ENCODE measurements at places on chromosomes 2 and 18. TPM values are rescaled to one million over a fixed set of nuclear protein-coding genes. Genes with fewer than 3 reads are reported as not detected.

- peak; percentile 40 for DNase-seq
Measured at GRCh38 chr2:164879901-164880535, 38.4 kb upstream of the COBLL1 start.

- DNase-seq, result no peak
Measured at GRCh38 chr2:104852090-104852666, 1.7 kb upstream of the POU3F3 start.

MOGAT1 gene
- not detected for total RNA-seq

GRCh38 chr2:96952976-96953610 lies 33.3 kb downstream of the FAM178B start:
- DNase-seq, result peak; percentile 44

DNA sequence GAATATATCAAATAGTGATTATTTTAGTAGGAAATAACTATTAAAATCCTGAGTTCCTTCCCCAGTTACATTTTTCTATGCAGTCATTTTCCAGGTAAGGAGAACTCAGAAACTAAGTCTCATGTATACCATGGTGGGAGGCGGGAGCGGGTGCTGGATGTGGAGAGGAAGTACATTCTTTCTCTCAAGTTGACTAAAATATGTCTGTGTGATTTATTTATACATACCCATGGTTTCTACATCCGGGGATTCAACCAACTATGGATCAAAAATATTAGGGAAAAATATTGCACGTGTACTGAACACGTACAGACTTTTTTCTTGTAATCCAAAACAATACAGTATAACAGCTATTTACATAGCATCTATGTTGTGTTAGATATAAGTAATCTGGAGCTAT lies 6.8 kb downstream of the ZCCHC2 start:
- no peak for DNase-seq

TRIM43 gene
- not detected for total RNA-seq

DNA sequence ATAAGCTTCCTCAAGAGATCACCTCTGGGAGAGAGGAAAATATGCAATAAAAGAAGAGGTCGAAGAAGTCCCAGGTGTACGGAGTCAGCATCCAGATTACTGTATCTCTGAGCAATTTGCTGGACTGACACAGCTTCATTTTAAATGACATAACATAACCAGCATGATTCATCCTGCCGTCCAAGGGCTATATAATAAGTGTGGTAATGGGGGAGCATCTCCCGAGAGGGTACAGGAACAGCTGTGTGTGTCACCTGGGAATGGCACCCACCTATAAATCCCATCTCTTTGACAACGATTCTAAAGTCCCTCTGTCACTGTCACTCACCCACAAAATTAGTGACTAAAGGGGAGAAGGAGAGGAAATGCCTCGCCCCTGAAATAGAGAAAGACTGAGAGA lies 19.3 kb upstream of the FZD7 start:
- DNase-seq, result peak; percentile 57

DNA sequence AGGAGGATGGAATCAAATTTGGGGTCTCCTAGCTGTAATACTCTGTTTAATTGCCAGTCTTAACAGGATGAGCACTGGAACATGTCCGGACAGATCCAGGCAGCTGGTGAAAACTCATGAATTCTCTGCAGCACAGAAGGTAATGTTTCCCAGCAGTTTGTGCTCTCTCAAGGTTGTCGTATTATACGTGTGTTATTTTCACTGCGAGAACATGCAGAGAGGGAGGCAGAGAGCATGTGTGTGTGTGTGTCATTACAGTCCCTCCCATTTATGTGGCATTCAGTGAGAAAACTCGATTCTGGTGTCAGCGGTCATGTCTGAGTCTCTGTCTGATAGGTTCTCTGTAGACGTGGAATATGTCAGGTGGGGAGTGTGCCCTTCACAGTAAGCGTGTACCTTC lies 150.2 kb upstream of the POU3F3 start:
- no peak for DNase-seq

DNA sequence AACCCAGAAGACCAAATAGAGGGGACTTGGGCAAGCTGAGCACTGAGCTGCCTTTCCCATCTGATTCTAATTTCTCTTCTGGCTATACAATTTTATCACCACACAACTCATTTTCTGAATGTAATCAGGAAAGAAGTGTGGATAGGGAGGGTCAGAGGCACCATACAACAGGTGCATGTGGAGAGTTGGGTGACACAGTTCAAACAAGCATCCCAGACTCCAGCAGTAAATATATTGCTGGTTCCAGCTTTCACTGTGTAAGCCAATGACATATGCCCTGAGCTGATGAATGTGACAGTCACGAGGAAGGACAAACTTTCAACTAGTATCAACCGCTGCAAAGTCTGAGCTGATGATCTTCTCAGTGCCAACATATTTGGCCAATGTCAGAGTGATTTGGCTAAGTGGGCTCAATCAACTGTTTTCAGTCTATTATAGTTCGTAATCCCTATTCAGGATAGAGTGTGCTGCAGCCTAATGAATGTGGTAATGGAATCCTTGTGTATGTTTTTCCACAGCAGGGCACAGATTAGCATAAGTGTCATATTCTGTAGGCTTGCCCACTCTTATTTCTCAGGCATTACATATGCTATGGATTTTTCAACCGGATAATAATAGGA lies 109.9 kb upstream of the MEIS1 start:
- no peak for DNase-seq

ASB18 gene
- 4.7 TPM for total RNA-seq

AGXT gene
- 0.13 TPM for total RNA-seq

CPO gene
- total RNA-seq, result 0.13 TPM

DNA sequence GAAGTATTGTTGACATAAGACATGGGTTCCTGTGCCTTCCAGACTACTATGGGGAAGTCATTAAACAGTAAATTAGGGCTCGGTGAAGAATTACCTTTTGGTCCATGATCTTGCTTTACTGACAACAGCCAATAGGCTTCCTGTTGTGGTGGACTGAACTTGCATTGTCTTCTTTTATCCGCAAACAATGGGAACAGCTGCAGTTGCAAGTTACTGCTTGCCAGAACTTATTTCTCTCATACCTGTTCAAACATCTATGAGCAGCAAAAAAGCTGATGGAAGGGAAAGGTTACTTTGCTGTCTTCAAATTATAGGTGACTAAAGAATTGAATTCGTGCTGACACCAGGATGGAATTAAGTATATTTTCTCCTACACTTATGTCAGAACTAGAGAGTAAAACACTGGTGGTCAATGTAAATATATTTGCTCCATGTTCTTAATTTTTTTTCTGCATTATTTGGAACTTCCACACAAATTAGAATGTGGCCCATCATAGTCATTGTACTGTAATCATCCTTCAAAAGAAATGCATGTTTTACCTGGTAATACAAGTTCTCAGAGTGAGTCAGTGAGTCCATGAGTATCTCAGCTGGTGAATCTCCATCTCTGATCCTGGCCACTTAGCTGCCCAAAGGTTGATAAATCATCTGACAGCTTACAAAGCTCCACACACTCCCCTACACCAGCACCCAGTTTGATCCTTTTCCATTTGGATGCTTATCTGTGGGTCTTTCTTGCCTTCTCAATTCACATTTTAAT lies 37.3 kb upstream of the RNF152 start:
- no peak for DNase-seq

DNA sequence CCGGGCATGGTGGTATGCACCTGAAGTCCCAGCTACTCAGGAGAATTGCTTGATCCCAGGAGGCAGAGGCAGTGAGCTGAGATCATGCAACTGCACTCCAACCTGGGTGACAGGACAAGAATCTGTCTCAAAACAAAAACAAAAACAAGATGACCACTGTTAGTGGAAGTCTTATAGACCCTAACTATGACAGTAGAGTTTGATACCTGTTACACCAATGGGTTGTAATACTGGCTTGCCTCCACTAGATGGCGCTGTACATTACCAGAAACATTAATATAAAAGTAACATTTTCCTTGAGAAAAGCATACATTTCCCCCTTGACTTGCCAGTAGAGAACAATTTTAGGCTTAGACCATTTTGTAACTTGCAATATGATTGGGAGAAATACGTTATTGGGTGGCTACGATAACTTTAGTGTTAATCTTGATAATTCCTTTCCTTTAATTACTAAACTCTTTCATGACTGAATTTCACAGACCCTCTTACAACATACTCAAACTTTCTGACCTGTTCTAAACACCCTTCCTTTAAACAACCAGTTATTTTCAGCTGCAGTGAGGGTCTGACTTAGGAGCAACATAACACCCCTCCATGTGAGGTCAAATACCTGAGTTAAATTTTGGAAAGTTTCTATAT lies 19.5 kb downstream of the SLC25A52 start:
- DNase-seq, result peak; percentile 24

GRCh38 chr2:235170016-235170415 lies 218.2 kb downstream of the SH3BP4 start:
- DNase-seq, result peak; percentile 80

QPCT gene
- 6.3 TPM for total RNA-seq

UGT1A5 gene
- total RNA-seq, result not detected

DNA sequence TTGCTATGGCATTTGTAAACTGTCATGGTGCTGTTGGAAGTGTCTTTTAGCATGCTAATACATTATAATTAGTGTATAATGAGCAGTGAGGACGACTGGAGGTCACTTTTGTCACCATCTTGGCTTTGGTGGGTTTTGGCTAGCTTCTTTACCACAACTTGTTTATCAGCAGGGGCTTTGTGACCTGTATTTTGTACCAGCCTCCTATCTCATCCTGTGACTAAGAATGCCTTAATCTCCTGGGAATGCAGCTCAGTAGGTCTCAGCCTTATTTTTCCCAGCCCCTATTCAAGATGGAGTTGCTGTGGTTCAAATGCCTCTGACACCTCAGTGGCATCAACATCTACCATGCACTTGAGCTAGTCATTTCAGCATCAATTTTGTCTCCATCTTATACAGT lies 29.7 kb downstream of the LYPD6 start:
- no peak for DNase-seq

TIGD1 gene
- 5.1 TPM for total RNA-seq

IL36RN gene
- total RNA-seq, result not detected

GRCh38 chr2:121454549-121455090 lies 76.1 kb upstream of the RNU4ATAC start:
- DNase-seq, result no peak

- no peak for DNase-seq
Measured at GRCh38 chr18:25113566-25113965, 238.4 kb downstream of the ZNF521 start.

ANKRD62 gene
- total RNA-seq, result not detected

TEX44 gene
- not detected for total RNA-seq

DNA sequence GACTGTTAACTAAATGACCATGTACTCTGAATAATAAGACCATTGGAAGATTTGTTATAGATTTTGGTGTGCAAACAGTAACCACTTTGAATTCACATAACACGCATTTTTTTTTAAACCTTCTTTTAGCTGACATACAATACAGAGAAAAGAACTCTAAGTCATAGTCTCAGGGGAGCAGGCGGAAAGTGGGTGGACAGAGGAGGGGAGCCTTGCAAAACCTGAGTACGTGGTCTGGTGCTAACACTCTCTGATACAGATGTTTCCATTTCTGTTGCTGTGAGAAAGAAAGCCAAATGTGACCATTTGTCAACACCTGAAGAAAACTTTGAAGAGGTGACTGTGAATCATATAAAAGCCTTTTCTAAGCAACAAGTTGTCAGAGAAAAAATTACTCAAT lies 151.8 kb upstream of the GCFC2 start:
- DNase-seq, result no peak

- peak; percentile 58 for DNase-seq
Measured at GRCh38 chr2:65350651-65351056, 81.7 kb downstream of the SPRED2 start.

DNA sequence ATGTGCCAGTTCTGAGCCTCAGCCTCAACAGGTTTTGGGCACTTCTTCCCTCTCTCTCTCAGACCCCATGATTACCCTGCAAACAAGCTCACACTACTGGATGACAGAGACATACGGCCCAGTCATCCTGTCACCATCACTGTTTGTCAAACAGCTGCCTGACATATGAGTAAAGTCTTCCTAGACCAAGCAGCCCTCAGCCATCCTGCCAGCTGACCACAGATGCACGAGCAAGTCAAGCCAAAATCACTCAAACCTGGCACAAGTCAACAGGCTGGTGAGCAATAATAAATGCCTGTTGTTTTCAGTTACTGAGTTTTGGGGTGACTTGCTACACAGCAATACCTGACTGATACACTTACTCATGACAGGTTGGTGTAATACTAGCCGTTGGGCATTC lies 75.5 kb upstream of the KLF7 start:
- no peak for DNase-seq

DNA sequence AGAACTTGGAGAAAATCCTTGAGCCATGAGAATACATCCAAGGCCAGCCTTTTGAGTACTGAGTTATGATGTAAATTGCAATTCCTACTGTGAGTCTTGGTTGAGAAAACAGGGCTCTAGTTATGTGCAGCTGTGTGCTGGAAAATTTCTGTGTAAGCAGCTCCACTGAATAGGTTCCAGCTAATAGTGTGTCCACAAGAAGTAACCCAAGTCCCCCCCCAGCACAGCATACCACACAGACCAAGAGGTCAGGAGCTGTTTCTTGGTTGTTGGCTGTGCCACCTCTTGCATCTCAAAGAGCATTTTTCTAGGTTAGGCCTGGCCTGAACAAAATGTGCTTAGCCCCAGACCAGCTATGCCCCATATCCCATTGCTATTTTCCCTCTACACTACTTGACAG lies 36.8 kb upstream of the APCDD1 start:
- peak; percentile 61 for DNase-seq

- DNase-seq, result no peak
Measured at GRCh38 chr2:36147670-36148390, 207.7 kb upstream of the CRIM1 start.

- DNase-seq, result no peak
Measured at GRCh38 chr18:12336171-12336613, 28.2 kb downstream of the TUBB6 start.

NCKAP5 gene
- 4.7 TPM for total RNA-seq

ACMSD gene
- not detected for total RNA-seq

DNA sequence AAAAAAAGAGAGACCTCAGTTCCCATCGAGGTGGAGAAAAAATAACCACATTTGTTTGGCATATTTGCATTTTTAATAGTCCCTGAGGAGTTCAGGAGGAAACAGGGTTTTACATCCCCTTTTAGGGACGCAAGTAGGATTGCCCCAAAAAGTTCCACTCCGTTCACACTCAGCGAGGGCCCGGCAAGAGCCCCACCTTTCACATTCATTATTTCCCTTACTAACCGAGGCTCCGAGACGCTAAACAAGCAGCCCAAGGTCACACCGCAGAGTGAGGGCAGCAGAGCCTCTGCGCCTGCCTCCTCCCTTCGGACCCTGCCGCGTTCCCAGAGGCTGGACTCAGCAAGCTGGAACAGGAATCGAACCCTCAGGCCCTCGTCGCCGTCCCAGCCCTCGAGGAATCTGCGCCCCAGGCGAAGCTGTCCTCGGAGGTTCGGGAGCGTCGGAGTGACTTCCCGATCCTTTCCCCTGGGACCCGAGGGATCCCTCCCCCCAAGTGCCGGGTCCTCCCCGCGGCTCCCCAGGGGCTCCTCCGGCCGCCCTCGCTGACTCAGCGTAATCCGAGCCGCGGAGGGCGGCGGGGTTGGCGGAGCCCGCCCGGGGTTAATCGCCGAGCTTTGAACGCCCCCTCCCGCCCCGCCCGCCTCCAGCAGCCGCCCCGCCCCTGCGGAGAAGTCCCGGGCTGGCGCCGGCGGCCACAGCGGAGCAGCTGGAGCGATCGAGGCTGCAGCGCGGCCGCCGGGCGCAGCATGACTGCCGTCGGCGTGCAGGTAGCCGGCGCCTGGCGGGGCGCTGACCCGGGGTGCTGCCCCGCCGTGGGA lies at the start of gene TMEM37:
Gene TMEM37, plus strand, starts transcription at position 700 of the 821 bp plus-strand sequence. Its CDS starts 50 bp downstream, at position 750.
- peak; percentile 84 for DNase-seq

RNF125 gene
- total RNA-seq, result 7.3 TPM

MLPH gene
- 0.22 TPM for total RNA-seq

XDH gene
- under 0.01 TPM for total RNA-seq

- DNase-seq, result no peak
Measured at GRCh38 chr18:73617981-73618380, 529.7 kb downstream of the FBXO15 start.
